ENCODE measurements at places on chromosomes 5 and 9.

- DNase-seq: no peak
Measured at GRCh38 chr9:110979636-110980035, 58.6 kb downstream of the LPAR1 start.

GRCh38 chr5:39159811-39160490 lies 59.4 kb downstream of the FYB1 start:
- no peak for DNase-seq

DNA sequence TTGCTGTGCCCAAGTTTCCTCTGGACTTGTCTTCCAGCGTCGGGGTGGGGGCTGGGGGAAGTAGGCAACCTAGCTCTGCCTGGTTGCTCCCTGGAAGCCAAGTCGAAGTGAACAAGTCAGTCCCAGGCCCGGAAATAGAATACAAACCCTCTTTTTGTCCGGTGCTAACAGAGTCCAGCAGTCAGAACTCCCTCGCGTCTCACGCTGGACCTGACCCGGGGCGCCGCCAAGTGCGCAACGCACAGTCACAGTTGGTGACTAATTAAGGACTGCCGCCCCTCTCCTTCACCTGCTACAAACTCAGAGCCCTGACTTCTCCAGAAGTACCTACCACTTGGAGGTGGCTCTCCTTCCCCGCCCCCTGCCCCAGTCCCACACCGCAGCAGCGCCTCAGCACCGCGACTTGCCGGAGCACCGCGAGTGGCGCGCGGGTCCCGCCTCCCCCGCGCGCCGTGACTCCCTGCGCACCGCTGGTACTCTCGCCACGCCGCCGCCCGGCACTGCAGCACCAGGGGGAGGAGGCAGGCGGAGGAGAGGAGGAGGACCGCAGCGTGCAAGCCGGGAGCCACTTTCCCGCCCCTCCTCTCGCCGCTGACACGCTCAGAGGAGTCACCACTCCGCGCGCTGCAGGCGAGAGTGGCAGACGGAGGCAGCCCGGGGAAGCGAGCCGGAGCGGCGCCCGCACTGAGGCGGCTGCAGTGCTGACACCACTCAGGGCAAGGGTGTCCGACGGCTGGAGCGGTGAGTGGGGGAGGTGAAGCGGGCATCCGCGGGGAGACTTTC lies at the start of gene SV2C:
Gene SV2C, plus strand, starts transcription at position 612 of the 783 bp plus-strand sequence. CDS start 48,368 bp downstream, outside the sequence.
- peak; percentile 6 for DNase-seq

DNA sequence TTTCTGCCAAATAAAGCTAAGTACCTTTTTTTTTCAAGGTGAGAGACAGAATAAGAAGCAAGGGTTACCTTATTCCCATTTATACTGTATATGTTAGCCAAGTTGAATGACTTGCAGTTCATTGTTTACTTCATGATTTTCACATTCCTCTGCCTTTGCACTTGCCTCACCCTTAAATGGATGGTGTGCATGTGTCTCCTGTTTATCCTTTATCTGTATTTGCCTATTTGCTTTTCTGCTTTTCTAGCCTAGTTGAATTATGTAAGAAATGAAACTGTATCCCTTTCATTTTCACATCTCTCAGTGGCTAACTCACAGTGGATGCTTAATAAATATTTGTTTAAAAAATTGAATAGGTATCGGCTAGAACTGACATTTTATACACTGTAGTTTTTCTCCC lies 200.8 kb upstream of the ST8SIA4 start:
- no peak for DNase-seq

DNA sequence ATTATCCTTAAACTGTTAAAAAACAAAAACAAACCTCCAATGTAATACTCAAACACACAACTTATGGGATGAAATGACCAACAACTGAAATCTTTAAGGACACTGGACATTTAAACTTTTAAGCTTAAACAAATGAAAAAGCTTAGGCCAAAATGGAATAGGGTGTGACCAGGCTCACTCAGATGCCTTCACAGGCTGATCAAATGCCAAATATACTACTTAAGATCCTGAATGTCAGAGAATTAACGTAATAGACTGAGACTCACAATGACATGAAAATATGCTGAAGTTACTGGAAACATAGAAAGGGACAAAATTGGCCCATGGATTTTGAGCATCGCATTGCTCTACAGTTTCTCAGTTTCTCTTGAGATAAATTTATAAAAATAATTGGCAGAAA lies 286.8 kb downstream of the ADAMTS6 start:
- no peak for DNase-seq

GRCh38 chr5:138677782-138678181 lies 75.4 kb upstream of the CTNNA1 start:
- no peak for DNase-seq

GRCh38 chr5:77642738-77643653 lies 4.5 kb upstream of the OTP start:
- no peak for DNase-seq

GRCh38 chr5:150190503-150190979 lies 679 bp downstream of the SLC6A7 start:
- no peak for DNase-seq

GRCh38 chr5:109062664-109063063 lies 315.0 kb downstream of the FER start:
- DNase-seq: no peak

- DNase-seq: no peak
Measured at GRCh38 chr5:82364497-82364896, 86.3 kb upstream of the RPS23 start.

DNA sequence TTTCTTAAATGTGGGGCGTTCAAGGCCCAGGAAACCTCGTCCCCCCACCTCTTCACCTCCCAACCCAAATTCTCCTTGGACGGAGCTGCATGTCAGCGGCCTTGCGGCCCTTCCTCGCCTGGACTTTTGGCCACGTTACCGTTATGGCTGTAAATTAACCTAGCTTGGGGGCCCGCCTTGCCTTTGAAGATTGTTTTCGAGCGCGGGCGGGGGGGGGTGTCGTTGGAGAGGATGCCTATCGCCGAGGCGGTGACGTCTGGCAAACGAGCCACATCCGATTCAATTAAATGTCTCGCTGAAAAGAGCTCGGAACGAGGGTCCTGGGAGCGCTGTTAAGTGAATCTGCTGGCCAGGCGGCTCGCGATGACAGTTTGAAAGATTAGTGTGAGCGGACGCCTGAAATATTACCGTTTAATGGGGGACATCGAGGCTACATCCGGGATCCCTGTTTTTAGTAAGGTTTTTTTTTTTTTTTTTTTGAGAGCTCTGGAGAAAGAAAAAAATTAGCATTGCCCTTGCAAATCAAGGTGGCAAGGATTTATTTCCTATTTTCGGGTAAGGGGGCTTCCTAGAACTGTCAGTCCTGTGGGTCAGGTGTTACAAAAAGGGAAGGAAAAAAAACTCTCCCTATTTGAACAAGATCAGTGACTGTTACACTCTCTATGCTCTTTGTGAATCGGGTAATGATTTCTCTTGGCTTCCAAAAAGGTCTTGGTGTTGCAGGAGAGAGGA lies 2.3 kb upstream of the NKX2-5 start:
- DNase-seq: no peak

- DNase-seq: no peak
Measured at GRCh38 chr9:26657958-26658357, 234.6 kb downstream of the CAAP1 start.

- no peak for DNase-seq
Measured at GRCh38 chr5:54785729-54786591, 199.4 kb downstream of the ESM1 start.

GRCh38 chr5:585962-586628 lies 26.0 kb upstream of the CEP72 start:
- no peak for DNase-seq

- no peak for DNase-seq
Measured at GRCh38 chr5:153749960-153750359, 259.5 kb downstream of the GRIA1 start.

DNA sequence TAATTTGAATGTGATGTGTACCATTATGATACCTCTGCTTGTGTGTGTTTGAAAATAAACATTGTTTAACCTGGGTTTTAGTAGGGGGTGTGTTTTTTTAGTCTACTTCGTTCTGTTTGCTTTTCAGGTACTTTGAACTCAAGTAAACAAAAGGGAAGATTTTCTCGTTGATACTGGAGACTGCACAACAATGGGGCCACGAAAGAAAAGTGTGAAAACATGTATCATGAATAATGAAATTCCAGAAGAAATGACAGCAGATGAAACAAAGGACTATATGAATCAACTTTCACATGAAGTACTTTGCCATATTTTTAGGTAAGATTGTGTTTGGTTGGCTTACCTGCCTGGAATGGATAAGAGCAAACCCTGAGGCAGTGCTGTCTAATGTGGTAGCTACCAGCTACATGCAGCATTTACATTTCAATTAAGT lies 10.8 kb downstream of the FBXO38 start:
- DNase-seq: peak; percentile 48

GRCh38 chr5:93532370-93532769 lies 48.6 kb downstream of the NR2F1-AS1 start:
- DNase-seq: no peak

GRCh38 chr5:33319841-33320240 lies 120.9 kb upstream of the TARS1 start:
- no peak for DNase-seq

DNA sequence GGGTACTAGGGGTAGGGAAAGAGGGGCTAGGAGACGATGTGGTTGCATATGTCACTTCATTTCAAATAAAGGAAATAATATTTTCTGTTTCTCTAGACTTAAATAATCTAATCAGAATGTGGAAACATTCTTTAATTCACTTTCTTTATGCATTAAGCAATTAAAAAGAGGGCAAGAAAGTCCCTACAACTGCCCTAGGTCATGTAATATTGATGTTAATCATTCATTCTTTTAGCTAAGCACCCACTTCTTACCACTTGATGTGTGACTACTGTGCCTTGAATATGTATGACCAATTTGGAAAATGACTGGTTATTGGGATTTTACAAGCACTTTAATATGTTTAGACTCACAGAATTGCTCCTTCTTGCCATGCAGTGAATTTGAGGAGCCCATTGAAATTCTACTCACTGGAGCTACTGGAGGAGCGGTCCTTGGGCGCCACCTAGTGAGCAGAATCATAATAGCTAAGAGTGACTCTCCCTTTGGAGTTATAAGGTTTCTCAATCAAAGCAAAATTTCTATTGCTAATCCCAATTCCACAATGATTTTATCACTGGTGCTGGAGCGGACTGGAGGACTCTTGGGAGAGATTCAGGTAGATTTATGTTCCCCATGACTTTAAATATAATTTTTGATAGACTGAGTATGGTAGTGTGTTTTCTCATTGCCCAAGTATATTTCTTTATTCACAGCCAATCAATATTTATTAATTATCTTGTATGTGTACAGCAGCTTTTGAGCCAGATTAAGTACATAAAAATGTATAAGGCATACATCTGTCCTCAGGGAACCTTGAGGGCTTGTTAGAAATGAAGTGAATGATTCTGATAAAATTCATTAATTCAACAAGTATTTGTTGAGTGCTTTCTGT lies 225.1 kb downstream of the ADGRV1 start:
- peak; percentile 52 for DNase-seq

GRCh38 chr5:66982056-66982387 lies 214.6 kb downstream of the CD180 start:
- no peak for DNase-seq

- no peak for DNase-seq
Measured at GRCh38 chr9:134485653-134486052, 155.9 kb upstream of the COL5A1 start.

GRCh38 chr9:134032456-134033222 lies 7.4 kb downstream of the BRD3OS start:
- no peak for DNase-seq

DNA sequence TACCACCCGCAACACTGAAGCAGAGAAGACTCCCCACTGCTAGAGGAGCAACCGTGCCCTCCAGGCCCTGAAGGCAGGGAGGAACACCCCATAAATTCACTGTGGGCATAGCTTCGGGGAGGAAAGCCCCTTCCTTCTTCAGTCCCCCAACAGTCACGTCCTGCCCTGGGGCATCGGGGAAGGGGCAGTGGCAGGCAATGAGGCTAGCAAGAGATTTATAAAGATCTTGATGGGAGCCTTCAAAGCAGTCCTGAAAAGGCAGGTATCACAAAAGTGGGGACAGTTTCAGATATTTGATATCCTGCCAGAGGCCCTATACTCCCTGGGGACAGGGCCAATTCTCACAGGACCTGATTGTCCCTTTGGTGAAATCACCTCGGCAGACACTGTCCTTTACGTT lies 16.9 kb upstream of the TRIM14 start:
- DNase-seq: no peak

DNA sequence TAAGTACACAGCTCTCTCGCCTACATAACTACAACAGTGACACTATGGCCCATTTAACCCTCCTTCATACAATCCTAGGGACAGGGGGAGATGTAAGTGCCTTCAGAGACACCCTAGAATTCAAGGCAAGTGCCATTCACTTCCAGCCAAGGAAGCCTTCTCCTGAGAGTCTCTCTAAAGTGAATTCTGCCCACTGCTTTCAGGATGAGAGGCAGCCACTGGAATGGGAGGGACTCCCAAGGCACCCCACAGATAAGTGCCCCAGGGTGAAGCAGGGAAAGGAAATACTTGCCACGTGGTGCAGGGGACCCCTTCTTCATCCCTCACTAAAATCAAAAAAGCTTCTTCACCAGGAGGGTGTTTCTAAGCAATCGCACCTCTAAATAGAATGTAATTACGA lies 283.7 kb downstream of the ZNF608 start:
- DNase-seq: peak; percentile 28

DNA sequence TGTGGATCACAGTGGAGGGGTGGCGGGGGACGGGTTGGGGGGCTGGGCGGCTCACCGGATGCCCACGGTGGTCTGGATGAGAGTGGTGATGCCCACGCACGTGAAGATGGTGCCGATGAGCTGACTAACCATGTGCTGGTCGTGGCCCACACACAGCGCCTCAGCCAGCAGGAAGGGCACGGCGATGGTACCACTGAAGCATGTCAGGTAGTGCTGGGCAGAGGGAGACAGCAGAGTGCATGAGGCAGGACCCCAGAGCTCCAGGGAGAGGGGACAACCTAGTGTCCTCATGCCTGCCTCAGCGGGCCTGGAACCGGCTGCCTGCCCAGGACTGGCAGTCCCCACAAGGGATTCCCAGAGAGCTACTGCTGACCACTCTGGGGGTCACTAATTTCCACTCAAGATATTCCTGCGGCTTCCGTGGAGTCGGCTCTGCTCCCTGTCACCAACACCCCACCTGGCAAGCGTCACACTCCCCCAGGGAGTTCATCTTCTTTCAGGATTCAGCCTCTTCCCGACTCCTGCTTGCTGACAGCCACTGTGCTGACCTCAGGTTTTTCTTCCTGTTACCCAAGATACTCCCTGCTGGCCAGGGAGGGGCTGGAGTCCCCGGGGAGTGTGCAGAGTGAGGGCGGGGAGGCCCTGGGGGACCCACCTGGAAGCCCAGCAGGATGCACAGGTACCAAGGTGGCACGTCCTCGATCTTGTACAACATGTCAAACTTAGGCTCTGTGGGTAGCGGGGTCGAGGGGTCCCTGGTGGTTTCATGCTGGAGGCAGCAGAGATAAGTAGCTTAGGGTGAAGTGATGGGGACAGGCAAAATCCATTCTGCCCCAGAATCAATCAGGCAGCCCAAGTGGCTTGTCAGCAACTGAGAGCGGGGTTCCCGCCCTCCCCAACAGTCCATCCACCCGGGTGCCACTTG lies 998 bp downstream of the SLC23A1 start:
- DNase-seq: no peak

GRCh38 chr9:34379334-34380033 lies 2.8 kb upstream of the MYORG start:
- DNase-seq: peak; percentile 89

GRCh38 chr5:135990528-135991255 lies 35.9 kb upstream of the LECT2 start:
- no peak for DNase-seq

- peak; percentile 19 for DNase-seq
Measured at GRCh38 chr9:5435912-5436311, 1.8 kb downstream of the PLGRKT start.

- DNase-seq: no peak
Measured at GRCh38 chr9:100125910-100126309, 26.9 kb downstream of the INVS start.

- no peak for DNase-seq
Measured at GRCh38 chr9:29717631-29718030, 2144.3 kb upstream of the C9orf72 start.

GRCh38 chr5:14447958-14448911 lies 133.4 kb upstream of the OTULINL start:
- DNase-seq: no peak
